Glomerular endothelial cell (primary cell): ENCODE measurements at places on chromosomes 1 and 21. TPM values are rescaled to one million over a fixed set of nuclear protein-coding genes. Genes with fewer than 3 reads are reported as not detected.
A peak's percentile ranks its signal among the peaks of the same experiment; 100 is the strongest.

DNA sequence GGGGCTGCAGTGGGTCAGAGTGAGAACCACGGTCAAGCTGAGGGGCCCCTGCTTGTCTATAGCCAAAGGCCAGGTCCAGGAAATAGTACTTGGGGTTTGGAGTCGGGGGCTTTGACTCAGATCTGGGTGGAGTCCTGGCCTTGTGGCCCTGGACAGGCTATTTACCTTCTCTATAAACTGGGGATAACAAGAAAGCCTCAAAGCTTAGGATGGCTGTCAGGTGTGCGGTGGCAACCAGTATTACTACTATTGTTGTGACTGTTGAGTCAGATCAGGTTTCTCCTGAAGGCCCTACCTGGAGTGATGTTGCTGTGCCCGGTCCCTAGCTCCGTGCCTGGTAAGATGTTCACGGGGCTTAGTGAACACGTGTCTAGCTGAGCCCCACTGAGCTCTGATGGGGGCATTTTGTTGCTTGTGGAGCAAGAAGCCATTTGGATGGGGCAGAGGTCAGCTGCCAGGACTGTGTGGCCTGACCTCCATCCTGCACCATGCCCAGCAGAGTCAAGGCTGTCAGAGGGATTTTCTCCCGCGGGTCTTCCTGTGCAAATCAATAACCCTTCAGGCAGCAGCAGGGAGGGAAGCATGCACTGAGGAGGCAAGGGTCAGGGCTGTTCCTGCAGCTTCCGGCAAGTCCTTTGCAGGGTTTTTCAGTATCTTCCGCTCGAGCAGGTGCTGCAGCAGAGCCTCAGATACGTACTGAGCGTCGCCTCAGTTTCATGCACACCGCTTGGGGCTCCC is 170.3 kb downstream of the CAMTA1 start:
- DNase-seq = no peak

Gene NRDC
- 56.6 and 68.0 TPM in 2 replicates for total RNA-seq

GRCh38 chr1:164660412-164660772 is 101.4 kb downstream of the PBX1 start:
- DNase-seq = no peak

DNA sequence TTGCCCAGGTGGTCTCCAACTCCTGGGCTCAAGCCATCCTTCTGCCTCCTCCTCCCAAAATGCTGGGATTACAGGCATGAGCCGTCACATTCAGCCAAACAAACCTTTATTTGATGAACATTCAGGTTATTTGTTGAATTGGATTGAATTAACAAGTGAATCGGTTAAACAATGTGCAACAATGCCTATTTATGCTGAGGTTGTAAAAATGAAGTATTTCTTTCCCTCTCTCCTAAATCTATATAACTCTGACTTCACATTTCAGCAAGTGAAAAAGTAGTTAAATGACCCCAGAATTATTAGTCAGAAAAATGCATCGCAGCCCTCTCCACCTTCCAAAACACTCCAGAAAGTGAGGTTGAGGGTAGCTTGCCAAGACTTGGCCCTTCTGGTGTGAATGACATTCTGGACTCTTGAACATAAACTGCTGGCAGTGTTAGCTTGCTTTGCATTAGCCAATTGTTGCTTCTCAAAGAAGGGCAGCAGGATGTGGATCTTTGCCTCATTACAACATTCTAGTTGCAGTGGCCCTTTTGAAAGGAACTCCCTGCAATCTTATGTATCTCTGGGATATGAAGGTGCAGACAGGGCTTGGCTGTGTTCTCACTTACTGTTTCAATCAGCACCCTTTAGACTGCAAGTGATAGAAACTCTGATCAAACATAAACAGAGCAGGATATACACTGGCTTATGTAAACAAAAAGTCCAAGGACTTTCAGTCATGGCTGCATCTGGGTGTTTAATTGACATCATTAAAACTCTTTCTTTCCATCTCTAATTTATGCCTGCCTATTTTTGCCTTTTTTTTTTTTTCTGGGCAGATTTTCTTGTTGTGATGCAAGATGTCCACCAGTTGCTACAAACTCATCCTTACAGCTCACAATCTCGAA is 22.4 kb downstream of the EDN2 start:
- DNase-seq = no peak

DNA sequence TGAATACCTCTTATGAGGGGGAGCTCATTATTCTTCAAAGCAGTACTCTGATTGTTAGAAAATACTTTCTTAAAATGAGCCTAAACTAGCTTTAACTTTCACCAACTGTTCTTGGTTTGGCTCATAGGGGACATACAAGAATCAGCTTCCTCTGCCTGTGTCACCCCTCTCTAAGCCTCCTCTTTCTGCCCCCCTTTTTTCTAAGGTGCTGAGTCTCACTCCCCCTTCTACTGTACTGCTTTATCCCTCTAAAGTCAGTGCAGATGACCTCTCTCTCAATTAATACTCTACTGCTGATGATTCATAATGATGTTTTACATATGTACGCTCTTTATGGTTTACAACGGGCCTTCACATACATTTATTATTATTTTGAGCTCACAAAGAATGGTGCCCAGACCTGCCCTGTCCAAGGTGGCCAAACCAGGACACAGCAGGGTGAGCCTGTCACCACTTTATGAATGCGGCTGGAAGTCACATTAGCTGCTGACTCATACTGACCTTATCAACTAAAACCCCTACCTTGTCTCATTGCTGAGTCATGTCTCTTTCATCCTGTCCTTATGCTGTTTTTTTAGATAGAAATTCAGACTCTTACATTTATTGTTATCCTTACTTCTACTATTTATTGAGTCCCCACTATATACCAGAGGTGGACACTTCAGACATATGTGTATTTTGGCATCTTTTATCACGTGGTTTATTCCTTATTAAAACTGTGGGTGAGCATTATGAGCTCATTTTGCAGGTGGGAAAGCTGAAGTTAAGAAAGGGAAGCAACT is 126.9 kb downstream of the RNF220 start:
- DNase-seq = no peak

GRCh38 chr1:97906567-97907241 is 14.1 kb downstream of the DPYD start:
- DNase-seq = peak; percentile 78

Gene DNASE2B
- not detected in 2 replicates for total RNA-seq
